ENCODE measurements at places on chromosomes 4 and X.

GRCh38 chr4:81412946-81413495 is 58.7 kb downstream of the RASGEF1B start:
- DNase-seq, result no peak

- no peak for DNase-seq
Measured at GRCh38 chr4:82957045-82957444, 53.6 kb downstream of the LIN54 start.

DNA sequence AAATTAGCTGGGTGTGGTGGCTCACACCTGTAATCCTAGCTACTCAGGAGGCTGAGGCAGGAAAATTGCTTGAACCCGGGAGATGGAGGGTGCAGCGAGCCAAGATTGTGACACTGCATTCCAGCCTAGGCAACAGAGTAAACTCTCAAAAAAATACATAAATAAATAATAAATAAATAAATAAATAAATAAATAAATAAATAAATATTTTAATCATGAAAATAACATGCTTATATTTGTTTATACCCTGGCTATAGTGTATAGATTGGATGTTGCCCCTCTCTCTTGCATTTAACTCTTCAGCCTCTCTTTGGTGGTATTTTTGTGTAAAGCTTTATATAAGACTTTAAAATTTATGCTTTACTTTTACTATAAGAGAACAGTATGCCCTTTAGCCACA is 51.8 kb downstream of the KCNIP4 start:
- DNase-seq, result no peak

DNA sequence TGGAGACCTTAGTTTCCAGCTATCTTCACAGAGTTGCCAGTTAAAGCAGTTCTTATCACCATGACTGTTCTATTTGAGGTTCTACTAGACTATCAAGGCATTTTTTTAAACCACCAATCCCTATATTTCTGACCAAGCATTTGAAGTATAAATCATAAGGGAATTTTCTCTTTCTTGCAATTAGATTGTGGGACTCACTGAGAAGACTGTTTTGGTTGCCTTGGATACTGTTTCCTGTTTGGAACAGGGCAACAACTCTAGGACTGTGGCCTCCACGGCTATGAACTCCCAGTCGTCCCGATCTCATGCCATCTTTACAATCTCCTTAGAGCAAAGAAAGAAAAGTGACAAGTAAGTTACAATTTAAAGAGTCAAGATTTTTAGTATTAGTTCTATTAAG is 11.8 kb downstream of the KIF4A start:
- DNase-seq, result no peak

- no peak for DNase-seq
Measured at GRCh38 chr4:113524096-113524495, 237.4 kb downstream of the CAMK2D start.

GRCh38 chrX:147550217-147550616 is 361.5 kb upstream of the FMR1 start:
- peak; percentile 36 for DNase-seq

- DNase-seq, result peak; percentile 25
Measured at GRCh38 chrX:71543316-71543715, 10.4 kb downstream of the OGT start.

DNA sequence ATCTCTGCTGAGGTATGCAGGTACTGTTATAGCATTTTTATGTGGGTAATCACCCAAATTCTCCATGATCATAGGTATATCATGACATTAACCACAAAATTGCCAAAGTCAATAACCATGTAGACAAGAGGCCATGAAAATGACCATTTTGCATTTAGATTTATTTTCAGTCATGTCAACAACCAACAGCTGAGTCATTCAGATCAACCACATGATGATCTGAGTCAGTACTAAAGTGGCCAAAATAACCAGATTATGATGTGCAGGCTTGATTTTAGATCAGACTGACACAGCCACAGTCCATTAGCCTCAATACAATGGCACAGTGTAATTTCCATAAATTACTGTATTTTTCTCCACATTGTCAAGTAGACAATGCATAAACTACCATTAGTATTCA is 240.5 kb downstream of the GRIA3 start:
- no peak for DNase-seq

- peak; percentile 71 for DNase-seq
Measured at GRCh38 chr4:46389301-46389775, 590 bp downstream of the GABRA2 start.

DNA sequence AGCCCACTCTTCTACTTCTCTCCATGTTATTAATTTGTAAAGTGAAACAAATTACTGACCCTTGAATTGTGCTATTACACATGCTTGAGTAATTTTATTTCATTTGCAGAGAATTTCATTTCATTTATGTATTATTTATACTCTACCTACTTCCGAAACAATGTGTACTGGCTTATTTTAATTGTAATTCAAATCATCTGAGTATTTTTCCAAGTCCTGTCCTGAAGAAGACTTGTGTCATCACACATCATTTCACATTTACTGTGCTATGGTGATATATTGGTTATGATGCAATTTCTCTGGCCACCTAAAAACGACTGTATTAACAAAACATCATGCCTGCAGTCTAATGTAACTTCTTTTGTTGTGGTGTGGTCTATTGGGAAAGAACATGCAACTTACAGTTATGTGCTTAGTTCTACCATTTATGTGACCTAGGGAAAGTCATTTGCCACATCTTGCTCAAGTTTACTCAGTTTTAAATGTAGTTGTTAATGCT is 384.5 kb downstream of the RPA4 start:
- no peak for DNase-seq

GRCh38 chr4:653080-653821 is 20.8 kb downstream of the ATP5ME start:
- DNase-seq, result no peak

GRCh38 chr4:4854649-4855295 is 4.7 kb upstream of the MSX1 start:
- DNase-seq, result no peak

- DNase-seq, result no peak
Measured at GRCh38 chrX:31340587-31340986, 268.7 kb upstream of the FTHL17 start.

DNA sequence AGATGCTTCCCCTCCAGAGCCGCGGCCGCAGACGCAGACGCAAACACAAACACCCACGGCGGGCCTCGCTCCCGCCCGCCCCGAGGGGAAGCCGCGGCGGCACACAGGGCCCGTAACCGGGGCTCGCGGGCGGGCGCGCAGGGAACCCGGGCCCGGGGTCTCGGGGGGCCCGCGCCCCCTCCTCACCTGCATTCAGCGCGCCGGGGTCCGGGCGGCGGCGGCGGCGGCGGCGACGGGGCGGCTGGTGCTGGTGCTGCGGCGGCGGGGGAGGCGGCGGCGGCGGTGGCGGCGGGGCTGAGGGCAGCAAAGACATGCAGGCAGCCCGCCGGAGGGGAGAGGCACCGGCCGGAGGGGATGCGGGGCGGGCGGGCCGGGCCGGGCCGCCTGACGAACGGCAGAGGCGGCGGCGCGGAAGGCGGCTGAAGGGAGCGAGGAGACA is 255 bp upstream of the CNOT6L start:
- DNase-seq, result peak; percentile 81

- DNase-seq, result no peak
Measured at GRCh38 chr4:29311247-29311646, 1408.9 kb upstream of the PCDH7 start.

DNA sequence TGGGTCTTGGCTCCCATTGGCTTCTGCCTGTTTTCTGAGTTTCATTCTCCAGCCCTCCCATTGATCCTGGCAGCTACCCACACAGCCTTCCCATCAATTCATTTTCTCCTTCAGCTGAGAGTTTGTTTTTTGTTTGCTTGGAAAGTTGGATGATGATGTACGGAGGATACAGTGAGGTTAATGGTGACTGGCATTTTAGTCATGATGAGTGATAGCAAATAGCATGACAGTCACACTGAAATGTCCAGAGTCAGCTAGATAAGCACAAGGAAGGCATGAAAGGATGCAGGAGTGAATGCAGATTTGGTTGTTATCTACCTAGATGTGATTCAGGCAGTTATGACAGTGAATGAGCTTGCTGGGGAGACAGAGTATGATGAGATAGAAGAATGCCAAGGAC is 30.6 kb upstream of the LCORL start:
- no peak for DNase-seq

DNA sequence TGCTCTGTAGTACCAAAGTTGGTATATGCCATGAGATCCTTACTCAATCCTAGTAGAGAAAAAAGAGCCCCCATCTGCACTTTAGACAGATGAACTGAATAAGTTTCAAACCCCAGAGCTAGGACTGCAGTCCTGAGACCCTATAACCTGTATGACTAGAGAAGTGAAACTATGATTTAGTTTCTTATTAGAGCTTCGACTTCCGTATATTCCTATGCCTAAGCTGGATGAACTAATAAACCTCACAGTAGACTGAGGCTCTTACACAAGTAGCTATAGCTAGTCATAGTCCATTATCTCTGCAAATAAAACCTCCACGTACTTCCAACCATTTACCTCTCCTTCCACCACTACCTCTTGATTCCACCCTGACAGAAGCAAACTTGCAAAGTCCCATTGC is 6.3 kb upstream of the OTUD4 start:
- no peak for DNase-seq

DNA sequence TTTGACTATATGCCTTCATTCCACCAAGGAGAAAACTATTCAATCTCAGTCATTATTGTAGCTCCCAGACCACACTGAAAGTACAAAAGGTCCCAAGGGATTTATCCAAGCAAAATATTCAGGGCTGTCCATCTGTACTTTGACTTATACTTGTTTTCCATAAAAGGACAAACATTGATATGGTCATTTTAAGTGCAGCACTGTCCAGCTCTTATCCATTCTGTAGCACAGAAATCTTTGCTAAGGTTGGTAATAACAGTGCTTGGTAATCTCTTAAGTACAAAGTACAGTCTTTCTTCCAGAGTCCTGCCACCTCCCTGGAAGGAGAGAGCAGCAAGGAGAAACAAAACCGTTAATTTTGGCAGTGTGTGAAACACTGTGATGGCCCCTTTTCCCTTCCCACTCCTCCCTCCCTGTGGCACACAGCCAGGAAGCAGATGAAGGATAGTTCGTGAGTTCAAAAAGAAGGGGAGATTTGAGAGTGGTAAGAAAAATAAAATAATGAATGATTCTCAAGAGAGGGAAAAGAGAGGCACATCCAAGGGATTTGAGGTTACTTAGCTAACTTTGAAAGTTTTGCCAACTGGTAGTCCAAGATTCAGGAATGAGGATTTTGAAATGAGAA is 6.8 kb upstream of the CXCL2 start:
- peak; percentile 19 for DNase-seq

DNA sequence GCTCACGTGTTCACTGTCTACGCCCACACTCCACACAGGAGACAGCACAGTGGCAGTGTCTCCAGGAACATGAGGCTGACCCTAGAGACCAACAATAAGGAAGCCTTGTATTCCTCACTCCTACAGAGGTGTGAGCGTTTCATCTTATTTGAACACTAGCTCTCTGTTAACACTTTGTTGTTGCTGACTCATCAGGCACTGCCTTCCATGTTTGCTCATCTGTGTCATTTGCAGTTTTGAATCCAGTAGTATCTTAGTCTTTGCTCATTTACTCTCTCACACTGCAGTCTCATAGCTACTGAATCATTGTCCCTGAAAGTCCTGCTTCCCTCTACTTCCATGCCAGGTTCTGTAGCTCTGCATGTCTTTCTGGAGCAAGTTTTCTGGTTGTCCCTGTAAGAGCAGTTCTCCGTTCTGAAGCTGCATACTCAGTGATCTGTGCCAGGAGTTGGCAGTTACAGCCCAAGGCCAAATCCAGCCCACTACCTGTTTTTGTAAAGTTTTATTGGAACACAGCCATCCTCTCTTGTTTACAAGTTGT is 80.3 kb upstream of the DCLK2 start:
- DNase-seq, result peak; percentile 56

GRCh38 chr4:112005027-112005426 is 140.2 kb upstream of the FAM241A start:
- no peak for DNase-seq

DNA sequence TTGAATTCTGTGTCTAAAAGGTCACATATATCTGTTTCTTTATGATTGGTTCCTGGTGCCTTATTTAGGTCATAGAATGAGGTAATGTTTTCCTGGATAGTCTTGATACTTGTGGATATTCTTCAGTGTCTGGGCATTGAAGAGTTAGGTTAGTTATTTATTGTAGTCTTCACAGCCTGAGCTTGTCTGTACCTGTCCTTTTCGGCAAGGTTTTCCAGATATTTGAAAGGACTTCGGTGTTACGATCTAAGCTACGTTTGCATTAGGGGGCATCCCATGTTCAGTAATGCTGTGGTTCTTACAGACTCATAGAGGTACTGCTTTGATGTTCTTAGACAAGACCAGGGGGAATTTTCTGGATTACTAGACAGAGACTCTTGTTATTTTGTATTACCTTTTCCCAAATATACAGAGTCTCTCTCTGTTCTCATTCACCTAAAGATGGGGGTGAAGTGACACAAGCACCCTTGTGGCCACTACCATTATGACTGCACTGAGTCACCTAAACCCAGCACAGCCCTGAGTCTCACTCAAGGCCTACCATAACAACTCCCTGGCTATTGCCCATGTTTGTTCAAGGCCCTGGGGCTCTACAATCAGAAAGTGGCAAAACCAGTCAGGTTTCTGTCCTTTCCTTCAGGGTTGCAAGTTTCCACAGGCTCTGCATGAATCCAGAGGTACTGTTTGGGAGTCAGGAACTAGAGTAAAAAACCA is 30.1 kb upstream of the CYSLTR1 start:
- no peak for DNase-seq

GRCh38 chrX:50805276-50805675 is 8.7 kb downstream of the SHROOM4 start:
- no peak for DNase-seq

GRCh38 chr4:182918791-182919302 is 1.7 kb upstream of the DCTD start:
- DNase-seq, result no peak

DNA sequence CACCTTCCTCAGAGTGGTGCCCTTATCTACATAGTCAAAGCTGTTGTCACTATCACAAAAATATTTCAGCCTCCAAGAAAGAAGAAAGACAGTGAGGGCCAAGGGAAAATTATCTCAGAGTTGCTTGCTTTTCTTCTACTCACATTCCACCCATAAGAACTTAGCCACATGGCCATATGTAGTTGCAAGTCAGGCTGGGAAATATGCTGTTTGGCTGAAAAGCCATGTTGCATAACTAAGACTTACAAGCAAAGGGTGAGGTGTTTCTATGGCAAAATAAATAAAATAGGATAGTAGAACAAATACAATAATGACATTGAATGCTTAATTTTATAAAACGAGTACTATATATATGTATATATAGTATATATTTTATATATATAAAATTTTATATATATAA is 365.9 kb upstream of the PABPC4L start:
- DNase-seq, result peak; percentile 5

GRCh38 chrX:6678313-6678712 is 143.4 kb upstream of the VCX3A start:
- peak; percentile 4 for DNase-seq

- DNase-seq, result no peak
Measured at GRCh38 chrX:41526271-41526670, 79.1 kb downstream of the NYX start.

GRCh38 chr4:128649575-128650205 is 159.8 kb upstream of the JADE1 start:
- DNase-seq, result peak; percentile 76

Data from hepatocyte (in vitro differentiated cells).